AG09309 (cell line): ENCODE measurements at places on chromosomes 12 and 14.

GRCh38 chr12:123398550-123399254 lies 14.8 kb downstream of the KMT5A start:
- peak; percentile 55 for DNase-seq

GRCh38 chr12:49340095-49340870 lies 3.3 kb upstream of the C1QL4 start:
- no peak for DNase-seq

GRCh38 chr12:122147514-122148290 lies 26.3 kb downstream of the IL31 start:
- no peak for DNase-seq

DNA sequence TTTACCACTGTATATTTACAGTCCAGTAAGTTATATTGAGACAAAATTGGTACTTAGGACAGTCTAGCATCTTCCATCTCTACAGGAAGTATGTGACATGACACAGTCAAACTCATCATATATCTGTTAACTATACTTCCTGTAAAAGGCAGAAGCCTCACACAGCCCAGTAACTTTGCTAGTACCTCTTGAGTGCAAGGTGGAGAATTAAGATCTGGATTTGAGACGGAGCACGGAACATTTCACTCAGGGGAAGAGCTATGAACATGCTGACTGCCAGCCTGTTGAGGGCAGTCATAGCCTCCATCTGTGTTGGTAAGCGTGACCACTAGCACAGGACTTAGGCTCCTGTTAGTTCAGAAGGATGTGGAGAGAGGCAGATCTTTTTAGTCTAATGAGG lies 333.7 kb upstream of the OR4E1 start:
- no peak for DNase-seq

GRCh38 chr12:53340398-53340797 lies 4.2 kb upstream of the SP7 start:
- DNase-seq, result no peak

- DNase-seq, result no peak
Observed at GRCh38 chr12:79997096-79997791, 62.3 kb upstream of the PPP1R12A start.

GRCh38 chr12:13687633-13688032 lies 293.8 kb downstream of the GRIN2B start:
- no peak for DNase-seq

DNA sequence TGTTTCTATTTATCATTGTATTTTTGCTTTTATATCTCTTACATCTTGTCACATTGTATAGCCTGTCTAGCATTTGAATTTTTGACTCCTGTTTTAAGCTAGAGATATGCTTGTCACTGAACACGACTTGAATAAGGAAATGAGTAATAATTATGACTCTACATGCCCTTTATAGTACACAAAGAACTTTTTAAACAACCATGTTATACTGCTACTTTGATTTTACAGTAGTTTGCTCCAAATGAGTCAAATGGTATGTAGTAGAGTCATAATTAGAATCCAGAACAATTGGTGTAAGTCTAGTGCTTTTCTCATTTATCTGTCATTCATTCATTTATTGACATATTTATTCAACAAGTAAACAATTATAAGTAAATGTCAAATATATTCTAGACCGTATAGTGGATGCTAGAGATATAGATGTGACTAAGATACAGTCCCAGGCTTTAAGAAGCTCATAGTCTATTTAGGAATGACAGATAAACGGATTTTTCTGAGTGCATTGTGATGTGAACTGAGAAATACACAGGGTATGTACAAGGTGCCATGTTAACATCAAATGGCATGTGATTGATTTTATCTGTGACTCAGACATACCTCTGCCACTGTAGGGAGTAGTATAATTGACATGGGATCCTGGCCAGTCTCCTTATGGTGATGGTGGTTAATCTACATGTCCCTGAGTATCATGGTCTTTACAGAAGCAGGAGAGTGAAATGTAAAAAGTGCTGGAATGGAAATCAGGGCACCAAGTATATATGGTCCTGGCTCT lies 799.7 kb downstream of the DIO2 start:
- no peak for DNase-seq

DNA sequence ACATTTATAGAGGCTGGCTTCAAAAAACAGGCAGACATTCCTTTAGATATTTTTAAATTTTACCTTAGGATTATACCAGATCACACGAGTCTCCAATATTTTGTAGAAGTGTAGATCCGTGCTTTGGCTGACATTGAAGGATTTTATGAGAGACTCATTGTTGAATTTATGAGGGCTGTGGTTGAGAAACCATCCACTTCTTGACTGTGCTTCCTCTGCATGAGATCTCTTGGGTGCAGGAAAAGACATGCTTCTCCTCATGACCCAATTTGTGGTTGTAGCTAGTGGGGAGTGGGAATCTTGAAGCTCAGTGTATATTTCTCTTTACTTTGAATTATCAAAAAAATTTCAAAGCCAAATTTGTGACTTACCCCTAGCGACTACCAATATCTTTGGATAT lies 36.7 kb upstream of the NKX2-8 start:
- DNase-seq, result no peak

- no peak for DNase-seq
Observed at GRCh38 chr12:11689591-11690186, 40.2 kb downstream of the ETV6 start.

DNA sequence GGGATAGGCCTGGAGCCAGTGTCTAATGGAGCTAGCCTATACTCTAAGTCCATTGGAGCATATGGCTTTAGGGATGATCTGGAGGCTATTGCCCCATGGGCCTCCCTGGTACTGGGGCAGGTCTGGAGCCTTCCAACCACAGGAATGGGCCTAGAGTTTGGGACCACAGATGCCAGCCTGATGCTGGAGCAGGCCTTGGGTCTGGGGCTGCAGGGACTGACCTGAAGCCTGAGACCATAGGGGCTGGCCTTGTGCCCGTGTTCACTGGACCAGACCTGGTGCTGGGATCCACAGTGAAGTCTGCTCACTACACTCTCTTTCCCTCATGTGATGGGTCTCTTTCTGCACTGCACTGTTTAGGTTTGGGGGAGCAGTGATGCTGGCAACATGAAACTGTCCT lies 95.0 kb downstream of the KLHL28 start:
- no peak for DNase-seq

DNA sequence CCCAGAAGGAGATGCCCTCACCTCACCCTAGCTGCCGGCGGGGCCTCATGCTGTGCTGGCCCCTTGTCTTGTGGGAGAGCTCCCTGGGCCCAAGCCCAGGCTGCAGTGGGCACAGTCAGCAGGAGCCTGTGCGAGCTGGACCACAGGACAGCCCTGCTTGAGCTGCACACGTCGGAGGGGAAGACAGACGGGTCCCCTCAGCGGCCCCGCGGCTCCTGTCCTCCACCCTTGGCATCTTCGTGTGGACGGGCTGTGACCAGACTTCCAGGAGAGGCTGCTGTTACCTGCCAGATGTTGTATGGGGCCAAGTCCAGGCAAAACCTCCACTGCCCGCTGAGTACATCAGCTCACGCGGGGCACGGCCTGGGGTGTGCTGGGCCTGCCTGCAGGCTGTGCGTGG lies 9.4 kb upstream of the TEX22 start:
- DNase-seq, result no peak

- DNase-seq, result no peak
Observed at GRCh38 chr14:61183196-61183885, 97.8 kb downstream of the TMEM30B start.

GRCh38 chr12:128813883-128814282 lies 9.9 kb downstream of the SLC15A4 start:
- DNase-seq, result no peak

DNA sequence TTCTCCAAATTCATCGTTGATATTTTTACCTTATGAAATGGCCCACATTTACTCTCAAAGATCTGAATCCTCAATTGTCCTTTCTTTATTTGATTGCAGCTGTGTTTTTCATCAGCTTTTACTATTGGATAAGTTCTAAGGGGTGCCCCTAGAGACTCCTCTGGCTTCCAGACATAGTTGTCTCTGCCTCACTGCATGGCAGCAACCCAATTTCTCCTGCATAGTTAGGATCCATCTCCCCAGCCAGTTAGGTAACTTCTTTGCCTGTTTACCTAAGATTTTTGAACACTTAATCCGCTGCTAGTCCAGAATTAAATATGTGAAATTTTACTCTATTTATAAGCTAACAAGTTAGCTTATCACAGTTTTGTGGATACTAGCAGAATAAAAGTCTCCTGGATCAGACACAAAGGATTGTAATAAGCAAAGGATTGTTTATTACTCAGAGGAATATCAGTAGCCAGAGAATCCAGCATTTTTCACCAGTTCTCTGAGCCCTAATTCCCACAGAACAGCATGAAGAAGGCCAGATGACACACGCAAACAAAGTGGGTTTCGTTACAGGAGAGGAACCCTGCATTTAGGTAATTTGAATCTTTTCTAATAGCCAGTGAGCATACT lies 101.1 kb downstream of the BBS10 start:
- DNase-seq, result no peak

- no peak for DNase-seq
Observed at GRCh38 chr14:65117769-65118745, 15.7 kb upstream of the MAX start.

- DNase-seq, result no peak
Observed at GRCh38 chr12:59142183-59142790, 222.0 kb upstream of the LRIG3 start.

DNA sequence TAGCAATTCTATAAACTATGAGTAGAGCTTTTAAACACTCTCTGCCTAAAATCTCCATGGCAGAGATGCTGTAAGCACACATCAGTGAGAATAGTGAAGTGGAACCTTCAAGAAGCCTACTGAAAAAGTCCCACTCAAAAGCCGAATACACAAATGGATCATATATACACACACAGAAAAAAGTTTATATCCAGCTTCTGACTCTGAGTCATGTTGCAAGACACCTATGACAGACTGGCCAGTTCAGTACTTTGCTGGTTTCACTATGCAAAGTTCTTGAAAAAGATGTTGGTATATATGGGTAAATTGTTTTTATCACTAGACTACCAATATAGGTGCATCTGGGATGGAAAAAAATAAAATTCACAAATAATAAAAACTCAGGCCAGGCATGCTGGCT lies 126.1 kb downstream of the KCNK10 start:
- no peak for DNase-seq

GRCh38 chr12:116148844-116149243 lies 128.6 kb downstream of the MED13L start:
- no peak for DNase-seq

GRCh38 chr12:48279601-48280000 lies 71.1 kb downstream of the ZNF641 start:
- DNase-seq, result no peak

DNA sequence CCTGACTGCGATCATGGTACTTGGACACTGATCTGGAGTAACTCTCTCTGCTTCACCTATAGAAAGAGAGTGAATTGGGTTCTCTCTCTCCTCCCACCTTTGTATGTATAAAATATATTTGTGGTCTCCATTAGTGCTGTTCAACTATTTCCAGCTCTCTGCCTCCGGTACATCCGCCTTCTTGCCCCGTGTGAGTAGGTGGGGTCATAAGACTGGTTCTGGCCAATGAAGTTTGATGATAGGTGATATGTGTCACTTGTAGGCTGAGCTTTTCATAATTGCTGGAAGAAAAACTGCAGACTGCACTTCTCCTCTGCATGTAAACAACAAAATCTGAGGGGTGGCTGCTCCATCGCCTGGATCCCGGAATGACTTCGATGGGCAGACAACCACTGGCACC lies 210.4 kb downstream of the EXOC5 start:
- DNase-seq, result no peak

GRCh38 chr14:101707068-101707842 lies 54.3 kb upstream of the PPP2R5C start:
- peak; percentile 65 for DNase-seq

DNA sequence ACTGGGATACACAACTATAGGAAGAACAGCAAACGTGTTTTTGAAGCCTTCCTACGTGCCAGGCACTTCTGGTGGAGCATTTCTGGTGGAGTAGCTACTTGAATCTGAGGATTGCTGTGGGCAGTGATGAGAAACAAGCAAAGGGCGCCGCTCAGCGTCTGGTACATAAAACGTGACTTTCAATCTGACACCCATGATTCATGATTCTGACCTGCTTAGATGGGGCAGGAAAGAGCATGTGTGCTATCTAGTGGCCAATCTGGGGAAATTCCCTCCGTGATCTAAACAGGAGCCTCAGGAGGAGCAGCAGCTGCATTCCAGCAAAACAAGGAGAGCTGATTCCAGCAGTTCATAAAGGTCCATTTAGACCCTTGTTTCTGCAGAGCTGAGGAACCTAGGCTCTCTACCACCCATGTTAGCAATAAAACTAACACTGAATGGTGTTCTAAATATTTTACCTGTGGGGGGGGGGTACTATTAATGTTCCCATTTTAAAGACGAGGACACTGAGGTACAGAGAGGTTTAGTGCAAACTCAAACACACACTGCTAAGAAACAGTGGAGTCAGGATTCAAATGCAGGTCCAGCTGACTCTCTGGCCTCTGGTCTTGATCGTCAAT lies 37.8 kb downstream of the PAH start:
- peak; percentile 16 for DNase-seq

- no peak for DNase-seq
Observed at GRCh38 chr12:43711348-43711747, 47.2 kb downstream of the PUS7L start.

DNA sequence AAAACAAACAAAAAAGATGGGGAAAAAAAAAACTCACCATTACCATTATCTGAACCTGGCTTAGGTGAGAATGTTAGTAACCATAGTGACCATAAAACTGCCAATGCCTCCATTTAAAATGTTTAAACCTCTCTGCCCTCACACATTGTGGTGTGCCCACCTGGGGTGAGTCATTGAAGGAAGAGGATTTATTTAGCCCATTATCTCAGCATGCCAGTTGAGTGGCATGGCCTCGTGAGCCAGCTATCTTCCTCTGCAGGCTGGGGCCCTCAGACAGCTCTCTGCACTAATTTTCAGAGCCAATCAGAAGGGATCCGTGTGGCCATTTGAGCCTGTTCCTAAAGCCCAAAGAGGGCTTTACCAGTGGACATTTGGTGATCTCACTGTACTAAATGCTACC lies 81.8 kb upstream of the CCDC198 start:
- no peak for DNase-seq

- DNase-seq, result no peak
Observed at GRCh38 chr12:29207120-29207519, 58.0 kb downstream of the FAR2 start.

GRCh38 chr14:61474701-61475100 lies 153.3 kb downstream of the PRKCH start:
- no peak for DNase-seq
